ENCODE measurements at places on chromosomes 13 and 19.

- DNase-seq, result no peak
Observed at GRCh38 chr19:39264306-39265290, 3.6 kb upstream of the IFNL2 start.

DNA sequence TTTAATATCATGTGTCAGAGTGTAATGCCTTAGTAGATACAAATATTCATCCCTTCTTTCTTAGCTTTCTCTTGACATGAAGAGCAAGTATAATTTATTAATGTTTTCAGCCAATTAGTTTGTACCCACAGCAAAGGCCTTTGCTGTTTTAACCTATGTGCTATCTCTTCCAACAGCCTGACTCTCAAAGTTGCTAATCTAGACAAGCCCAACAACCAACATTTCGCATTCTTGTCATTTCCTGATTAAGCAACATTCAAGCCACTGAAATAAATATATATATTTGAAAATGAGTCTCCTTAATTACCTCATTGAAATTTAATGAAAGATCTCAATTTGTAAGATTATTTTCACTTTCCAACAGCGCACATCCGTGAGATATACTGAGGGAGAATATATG lies 18.5 kb downstream of the EPSTI1 start:
- no peak for DNase-seq

- no peak for DNase-seq
Observed at GRCh38 chr13:62626771-62627170, 1211.1 kb upstream of the PCDH20 start.

DNA sequence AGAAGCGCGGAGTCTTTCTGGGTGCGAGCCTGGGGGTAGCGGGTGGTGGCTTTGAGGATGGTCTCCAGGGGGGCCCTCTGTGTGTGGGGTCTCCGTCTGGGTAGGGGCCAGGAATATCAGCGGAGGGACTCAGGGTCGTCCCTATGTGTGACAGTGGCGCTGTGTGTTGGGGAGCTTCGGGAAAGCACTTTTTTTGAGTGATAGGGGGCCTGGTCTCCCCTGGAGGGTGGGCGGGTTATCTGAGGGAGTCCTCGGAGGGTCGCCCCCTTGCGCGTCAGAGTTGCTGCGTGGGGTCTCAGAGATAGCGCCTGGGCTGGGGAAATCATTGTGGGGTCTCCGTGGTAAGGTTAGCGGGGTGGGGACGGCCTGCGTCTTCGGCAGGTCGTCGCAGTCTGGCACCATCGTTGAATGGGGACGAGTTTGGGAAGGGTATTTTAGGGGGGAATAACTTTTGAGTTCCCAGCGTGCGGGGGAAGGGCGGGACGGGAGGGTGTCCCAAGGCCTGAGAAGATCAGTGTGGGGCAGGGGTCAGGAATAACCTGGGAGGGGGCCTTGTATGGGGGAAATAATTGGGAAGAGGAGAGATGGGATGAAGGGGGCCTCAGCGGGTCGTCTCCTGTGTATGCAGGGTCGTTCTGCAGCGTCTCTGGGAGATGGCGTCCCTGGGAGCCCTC lies 857 bp downstream of the IER2 start:
- DNase-seq, result peak; percentile 41

DNA sequence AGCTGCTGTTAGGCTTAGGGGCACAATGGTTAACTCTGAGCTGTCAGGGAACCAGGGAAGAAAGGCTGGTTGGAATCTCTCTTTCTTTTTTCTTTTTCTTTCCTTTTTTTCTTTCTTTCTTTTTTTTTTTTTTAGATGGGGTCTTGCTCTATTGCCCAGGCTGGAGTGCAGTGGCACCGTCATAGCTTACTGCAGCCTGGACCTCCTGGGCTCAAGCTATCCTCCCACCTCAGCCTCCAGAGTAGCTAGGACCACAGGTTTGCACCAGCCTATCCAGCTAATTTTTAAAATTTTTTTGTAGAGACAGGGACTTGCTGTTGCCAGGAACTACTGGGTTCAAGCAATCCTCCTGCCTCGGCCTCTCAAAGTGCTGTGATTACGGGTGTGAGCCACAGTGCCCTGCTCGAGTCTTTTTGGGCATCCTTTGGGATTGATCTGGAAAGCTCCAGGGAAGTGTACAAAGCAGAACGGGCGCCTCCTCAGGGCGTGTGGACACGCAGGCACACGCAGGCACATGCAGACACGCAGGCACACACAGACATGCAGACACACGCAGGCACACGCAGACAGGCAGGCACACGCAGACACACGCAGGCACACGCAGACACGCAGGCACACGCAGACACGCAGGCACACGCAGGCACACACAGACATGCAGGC lies 99.2 kb downstream of the GADD45B start:
- no peak for DNase-seq
